ENCODE measurements at places on chromosomes 11 and 22.

DNA sequence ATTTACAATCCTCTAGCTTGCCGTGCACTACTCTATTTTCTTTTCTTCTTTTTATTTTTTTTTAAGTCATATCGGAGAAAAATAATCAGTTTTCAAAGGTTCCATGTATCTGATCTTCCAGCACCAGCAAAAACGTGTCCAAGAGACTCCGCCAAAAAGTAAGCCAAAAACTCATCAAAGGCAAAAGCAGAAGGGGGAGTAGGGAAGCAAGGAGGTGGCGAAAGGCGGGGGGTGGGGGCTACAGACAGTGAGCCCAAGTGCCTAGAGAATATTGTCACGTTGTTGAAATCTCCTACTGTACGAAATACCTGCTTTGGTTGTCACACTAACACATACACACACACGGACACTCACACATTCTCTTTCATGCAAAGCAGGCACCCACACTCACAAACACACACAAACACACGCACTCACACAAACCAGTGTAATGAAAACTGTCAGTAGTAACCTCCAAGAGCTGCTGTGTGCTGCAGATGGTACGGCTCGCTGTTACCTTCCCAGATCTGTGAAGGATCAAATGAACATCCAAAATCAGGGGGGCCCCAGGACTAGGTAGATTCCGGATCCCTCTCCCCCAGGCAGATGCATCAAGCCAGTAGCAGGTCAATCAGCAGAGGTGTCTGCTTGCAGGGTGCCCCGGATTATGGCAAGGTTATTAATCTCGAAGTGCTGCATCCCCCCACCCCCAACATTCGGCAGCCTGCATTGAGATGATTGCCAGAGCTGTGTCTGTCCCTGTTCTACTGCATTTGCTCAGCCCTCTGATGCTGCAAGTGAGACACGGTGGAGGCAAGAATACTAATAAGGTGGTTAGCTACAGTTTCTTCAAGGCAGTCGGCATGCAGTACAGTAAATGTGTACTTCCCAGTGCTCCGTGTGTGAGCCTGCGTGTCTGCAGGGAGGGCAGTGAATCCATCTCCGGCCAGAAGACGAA lies at the start of gene LRRC4C:
Gene LRRC4C (minus strand): TSS at position 188 of the 937 bp plus-strand sequence.
- no peak for DNase-seq

DNA sequence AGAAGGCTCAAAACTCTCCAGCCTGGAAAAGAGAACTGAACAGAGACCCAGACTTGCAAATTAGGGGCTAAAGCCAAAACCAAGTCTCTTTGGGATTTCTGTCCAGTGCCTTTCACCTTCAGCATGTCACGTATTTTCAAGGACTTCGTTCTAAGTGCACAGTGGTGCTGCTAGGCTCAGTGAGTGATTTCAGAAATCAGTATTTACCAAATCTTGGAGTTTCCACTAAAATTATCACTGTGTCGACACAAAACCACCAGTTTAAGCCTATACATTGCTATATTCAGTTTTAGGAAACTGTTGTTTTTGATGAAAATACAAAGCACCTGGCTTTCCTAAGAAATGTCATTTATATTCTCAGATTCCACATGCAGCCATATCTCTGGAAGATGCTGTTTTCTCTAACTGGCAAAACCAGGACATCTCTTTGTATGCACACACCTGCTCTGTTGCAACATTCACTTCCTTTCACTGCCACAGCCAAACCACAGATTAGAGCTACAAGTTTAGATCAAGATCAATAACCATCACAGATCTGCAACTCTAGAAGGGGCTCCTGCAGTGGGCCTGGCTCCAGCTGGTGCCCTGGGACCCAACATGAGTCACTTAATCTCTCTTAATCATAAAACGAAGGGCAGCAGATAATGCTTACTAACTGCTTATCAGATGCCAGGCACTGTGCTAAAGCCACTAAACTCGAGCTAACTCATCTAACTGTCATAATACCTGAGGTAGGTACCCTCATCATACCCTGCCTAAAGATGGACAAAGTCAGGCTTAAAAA lies 22.3 kb downstream of the SMCO4 start:
- DNase-seq = no peak

GRCh38 chr11:43567396-43567975 lies 113.1 kb upstream of the HSD17B12 start:
- no peak for DNase-seq

- no peak for DNase-seq
Measured at GRCh38 chr11:86938900-86939880, 16.0 kb downstream of the FZD4 start.

DNA sequence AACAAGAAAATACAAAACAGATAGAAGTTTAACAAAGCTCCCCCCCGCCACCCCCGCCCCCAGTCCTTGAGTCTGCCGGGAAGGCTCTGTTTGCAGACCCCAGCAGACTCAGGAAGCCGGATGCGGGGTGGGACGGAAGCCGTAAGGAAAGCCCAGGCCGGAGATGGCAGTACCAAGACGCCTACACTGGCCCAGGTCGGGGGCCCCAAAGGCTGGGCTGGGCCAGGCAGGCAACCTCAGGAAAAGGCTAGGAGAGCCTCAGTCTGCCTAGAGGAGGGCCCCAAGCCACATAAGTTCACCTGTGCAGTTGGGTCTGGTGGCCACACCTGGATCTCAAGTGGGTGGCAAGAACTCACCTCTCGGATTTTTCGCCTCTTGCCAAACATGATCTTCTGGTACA lies 4.0 kb upstream of the GAL3ST1 start:
- no peak for DNase-seq

GRCh38 chr11:117026593-117027330 lies 71.5 kb downstream of the SIK3 start:
- no peak for DNase-seq

DNA sequence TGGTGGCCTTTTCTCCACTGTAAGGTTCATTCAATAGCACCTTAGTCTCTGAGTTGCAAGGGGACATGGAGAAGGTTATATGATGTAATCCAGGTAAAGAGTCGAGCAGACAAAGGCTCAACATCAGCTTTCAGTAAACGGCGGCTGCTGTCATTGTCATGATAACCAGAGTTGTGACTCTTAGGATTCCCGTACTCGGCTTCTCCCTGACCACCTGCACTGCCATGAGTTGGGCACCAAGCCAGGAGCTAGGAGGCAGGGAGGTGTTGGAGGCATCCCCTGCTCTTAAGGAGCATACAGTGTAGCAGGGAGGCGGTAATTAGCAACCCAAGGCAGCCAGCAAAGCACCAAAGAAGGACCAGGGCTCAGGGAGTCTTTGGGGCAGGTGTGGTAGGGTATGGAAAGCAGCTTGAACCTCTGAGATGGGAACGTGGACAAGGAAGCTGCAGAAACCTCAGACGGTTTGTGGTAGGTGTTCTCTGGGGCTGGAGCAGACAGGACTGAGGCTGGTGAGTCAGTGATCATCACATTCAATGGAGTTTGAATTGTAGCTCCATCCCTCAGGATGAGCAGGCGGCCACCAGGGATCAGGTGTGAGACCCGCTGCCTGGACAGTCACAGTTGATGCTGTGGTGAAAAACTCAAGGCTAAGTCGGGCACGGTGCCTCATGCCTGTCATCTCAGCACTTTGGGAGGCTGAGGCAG lies 31.7 kb downstream of the LIF start:
- no peak for DNase-seq

- DNase-seq = no peak
Measured at GRCh38 chr11:117444256-117444655, 116.6 kb downstream of the CEP164 start.

DNA sequence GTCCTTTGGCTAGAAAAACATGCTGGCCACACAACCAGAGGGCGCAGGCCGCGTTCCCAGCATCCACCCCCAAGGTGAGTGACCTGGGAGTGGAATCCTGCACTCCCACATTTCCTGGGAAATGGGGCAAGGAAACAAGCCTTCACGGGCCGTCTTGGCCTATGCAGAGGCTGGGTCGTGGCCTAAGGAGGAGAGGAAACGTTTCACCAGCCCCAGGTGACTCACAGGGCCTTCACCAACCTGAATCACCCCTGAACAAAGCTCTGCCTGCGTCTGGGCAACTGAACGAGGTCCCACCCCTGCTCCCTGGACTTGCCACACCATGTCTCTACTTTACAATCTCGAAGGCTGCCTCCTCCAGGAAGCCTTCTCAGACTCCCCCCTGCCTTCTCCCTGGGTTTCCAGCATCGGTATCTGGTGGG lies 13.2 kb downstream of the MYH9 start:
- DNase-seq = no peak

- DNase-seq = no peak
Measured at GRCh38 chr11:1776944-1777715, 13.4 kb upstream of the CTSD start.

GRCh38 chr11:121467965-121468364 lies 15.2 kb upstream of the SORL1-AS1 start:
- no peak for DNase-seq

- DNase-seq = no peak
Measured at GRCh38 chr11:14384338-14384737, 25.4 kb upstream of the RRAS2 start.

GRCh38 chr22:44314425-44315067 lies 1.8 kb upstream of the SHISAL1 start:
- DNase-seq = no peak

DNA sequence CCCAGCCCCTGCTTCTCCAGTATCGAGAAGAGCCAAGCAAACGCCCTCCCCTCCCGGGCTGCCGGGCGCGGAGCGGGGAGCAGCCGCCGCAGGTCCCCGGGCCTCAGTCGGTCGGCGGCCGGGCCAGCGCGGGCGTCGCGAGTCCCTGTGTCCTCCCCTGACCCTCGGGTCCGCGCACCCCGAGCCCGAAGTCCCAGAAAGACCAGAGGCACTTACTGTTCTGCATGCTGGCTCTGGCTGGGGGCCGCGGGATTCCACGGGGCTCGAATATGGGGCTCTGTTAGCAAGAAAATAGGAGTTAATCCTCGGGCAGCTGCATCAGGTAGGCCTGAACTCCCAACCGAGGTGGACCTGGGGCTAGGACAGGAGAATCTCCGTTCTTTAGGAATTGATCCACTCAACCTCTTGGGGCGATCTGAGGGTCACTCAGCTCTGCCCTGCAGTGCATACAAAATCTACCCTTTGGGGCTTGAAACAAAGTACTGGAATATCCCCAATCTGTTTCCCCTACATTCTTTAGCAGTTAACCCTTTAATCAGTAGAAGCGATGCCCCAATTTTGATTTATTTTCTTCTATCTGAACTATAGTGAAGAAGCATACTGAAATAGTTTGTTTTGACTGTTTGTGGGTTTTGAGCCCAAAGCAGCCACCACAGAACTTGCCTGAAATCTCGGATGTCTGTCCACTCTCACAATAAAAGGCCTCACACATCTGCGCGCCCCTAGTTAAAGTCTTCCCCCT lies 4.8 kb downstream of the PAX6 start:
- no peak for DNase-seq

DNA sequence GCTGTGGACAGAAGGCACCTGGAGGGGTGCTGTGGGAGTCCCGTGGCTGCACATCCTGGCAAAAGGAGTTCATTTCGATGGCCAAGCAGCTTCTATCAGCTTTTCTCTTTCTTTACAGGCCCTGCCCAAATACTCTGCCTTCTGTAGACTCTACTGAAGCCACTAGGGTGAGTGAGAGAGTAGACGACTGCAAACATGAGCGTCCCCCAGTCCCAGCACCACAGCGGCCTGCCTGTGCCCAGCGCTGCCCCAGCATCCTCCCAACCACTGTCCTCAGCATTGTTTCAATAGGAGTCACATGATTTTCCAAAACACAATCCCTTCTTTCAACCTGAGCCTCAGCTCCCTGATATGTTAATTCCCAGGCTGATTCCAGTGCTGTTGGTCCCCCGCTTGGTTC lies 110.0 kb downstream of the KIRREL3 start:
- DNase-seq = no peak

DNA sequence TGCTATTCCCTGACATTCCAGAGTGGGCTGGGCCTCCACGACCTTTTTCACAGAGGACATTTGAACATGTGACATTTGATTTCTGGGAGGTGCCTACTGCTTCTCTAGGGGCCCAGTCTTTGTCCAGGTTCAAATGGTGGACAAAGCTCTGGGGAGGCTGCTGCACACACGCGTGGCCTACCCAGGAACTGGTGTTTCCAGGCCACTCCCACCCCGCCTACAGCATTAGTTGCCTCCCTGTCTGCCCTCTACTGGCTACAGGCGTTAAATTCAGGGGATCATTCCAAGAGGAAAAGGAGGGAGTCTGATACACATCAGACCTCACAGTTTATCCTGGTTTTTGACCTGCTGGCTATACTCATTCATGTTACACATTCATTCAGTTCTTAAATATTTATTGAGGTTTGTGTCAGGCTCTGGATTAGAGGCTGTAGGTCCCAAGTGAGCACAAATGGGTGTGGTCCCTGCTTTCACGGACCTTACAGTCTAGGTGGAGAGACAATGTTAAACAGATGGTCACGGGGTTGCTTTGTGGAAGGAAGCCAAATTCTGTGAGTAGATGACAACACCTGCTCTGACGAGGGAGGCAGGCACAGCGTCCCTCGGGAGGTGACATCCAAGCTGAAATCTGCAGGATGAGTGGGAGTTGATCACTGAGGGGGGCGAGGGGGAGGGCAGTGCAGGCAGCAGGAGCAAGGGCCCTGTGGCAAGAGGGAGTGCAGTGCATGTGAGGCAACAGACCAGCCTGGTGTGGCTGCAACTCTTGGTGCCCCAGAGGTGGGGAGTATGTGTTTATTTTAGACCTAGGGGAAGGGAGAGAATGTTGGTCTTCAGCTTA lies 11.8 kb downstream of the TUB start:
- DNase-seq = no peak

DNA sequence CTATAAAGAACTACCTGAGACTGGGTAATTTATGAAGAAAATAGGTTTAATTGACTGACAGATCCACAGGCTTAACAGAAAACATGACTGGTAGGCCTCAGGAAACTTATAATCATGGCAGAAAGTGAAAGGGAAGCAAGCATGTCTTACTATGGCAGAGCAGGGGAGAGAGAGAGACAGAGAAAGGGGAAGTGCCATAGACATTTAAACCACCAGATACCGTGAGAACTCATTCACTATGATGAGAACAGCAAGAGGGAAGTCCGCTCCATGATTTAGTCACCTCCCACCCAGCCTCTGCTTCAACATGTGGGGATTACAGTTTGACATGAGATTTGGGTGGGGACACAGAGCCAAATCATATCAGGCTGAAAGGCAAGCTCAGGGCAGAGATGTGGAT lies 327.1 kb upstream of the DDI1 start:
- DNase-seq = no peak

DNA sequence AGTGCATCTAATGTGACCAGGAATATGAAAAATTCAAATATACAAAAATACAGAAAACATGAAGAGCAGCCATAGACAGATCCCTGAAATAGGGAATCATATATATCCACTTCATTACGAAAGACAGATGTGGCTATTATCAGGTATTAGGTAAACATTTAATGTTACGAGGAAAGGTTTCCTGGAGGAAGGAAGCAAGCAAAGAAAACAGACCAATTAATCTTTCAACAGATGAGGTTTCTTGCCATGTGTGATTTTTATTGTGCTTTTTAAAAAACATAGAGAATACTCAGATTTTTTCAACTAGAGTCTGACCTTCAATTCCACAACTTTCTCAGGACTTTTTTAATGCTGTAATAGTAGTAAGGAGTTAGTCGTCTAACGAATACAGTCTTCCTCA lies 24.3 kb upstream of the GAB2 start:
- no peak for DNase-seq

GRCh38 chr11:64264371-64264852 lies 13.1 kb downstream of the PLCB3 start:
- DNase-seq = no peak

- DNase-seq = no peak
Measured at GRCh38 chr11:16935518-16936302, 78.5 kb downstream of the PLEKHA7 start.

Data from frontal cortex (tissue), 4 donors.